ENCODE measurements at places on chromosomes 5 and 9.

DNA sequence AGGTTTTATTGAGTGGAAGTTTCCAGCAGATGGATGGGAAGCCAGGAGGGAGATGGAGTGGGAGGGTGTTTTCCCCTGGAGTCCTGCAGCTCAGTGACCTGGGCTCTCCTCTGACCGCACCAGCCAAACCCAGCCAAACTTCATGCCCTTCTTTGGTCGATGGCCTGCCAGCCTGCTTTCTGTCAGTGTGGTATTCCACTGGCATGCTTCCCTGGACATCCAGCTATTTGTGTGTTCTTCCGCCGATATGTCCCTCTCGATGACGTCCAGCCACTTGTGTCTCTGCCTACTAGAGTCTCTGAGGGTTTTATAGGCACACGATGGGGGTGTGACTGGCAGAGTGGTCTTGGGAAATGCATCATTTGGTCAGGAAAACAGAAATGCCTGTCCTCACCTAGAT is 33.8 kb downstream of the GPBP1 start:
- no peak for DNase-seq

DNA sequence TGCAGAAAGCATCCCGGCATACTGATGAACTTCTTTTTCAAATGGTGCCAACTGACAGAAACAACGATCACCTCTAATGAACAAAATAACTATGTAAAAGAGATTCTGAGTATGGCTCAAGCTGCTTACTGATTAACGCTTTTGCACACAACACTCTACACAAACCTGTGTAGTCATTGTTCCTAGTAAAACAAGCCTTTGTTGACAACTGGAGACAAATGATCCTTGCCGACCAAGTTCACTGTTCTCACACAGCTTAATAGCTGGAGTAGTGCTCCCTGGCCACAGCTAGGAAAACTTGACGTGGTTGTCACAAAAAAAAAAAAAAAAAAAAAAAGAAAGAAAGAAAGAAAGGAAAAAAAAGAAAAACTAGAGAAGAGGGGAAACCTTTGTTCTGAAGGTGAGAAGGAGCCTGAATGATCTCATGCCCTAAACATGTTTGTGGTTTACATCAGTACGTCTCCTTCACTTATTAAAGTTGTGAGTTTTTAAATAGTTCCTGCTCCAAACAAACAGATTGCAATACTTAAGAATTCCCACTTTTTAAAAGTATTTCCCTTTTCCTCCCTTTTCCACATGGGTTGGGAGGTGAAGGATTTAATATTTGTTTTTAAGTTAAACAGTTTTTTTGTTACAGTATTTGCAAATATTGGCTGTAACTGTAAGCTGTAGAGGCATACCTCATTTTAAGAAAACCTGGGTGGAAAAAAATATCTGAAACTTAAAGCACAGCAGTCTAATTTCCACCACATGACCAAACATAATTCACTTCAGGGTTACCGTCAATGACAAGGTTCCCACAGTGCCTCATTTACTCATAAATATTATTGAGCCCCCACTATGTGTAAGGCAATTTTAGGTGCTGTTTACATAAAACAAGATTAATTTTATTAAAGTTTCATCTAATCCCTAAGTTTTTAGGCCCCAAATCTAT is 63.7 kb downstream of the GLIS3 start:
- no peak for DNase-seq

- DNase-seq = no peak
Measured at GRCh38 chr9:847505-847904, 6.0 kb downstream of the DMRT1 start.

- DNase-seq = no peak
Measured at GRCh38 chr9:33446240-33446945, 1.0 kb downstream of the AQP3 start.

GRCh38 chr5:171989276-171989675 is 17.2 kb downstream of the FBXW11 start:
- DNase-seq = no peak

DNA sequence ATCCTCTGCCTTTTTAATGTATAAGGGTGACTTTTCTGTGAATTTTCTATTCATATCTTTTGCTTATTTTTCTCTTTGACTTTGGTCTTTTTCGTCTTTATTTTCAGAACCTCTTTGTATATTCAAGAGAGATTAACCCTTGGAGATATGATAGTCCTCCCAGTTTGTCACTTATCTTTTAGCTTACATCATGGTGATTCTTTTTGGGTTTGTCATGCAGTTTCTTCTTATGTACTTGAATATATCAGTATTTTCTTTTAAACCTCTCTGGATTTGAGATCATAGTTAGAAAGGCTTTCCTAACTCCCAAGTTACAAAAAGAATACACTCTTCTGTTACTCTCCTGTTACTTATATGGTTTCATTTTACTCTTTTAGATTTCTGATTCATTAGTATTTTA is 27.5 kb upstream of the GPR21 start:
- DNase-seq = no peak

- no peak for DNase-seq
Measured at GRCh38 chr9:91047529-91047928, 245.9 kb downstream of the SYK start.

GRCh38 chr5:120866997-120867396 is 402.9 kb downstream of the PRR16 start:
- DNase-seq = no peak

GRCh38 chr9:37555786-37556185 is 20.4 kb downstream of the FBXO10 start:
- no peak for DNase-seq

DNA sequence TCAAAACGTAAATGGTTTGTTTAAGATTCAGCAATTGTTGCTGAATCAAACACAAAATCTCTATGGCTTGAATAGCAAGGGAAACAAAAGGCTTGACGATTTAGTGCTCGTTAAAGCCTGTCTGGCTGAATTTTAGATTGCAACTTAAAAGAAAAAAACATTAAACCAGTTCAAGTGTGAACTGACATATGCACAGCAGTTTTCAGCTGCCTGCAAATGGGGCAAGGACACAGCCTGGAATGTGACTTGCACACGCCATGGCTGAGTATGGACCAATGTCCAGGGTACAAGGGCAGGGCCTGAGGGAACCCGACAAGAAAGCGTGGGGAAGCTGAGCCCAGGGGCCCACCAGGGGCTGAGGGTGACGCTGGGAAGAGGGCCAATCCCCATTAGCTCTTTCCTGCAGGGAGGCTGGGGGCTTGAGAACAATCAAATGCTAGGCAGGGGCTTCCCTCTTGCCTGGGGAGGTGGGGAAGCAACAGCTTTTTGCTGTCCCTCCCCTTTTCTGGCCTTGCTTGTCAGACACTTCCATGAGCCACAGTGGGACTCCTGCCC is 89.6 kb upstream of the LRRTM2 start:
- DNase-seq = no peak

DNA sequence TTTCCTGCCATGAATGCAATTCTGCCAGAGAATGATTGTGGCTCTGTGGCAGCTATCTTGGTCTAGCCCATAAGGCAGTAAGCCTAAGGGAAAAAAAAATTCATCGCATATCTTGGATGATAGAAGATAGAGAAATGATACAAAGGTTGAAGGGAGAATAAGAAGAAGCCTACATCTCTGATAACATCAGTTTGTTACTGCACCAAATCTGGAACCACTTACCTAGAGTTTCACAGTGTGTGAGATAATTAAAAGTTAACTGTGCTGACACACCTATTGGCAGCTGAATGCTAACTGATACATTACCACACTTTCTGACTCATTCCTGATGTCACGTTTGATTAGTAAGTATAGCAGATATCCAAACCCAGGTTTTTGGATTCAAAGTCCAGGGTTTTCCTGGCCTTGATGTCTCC is 91.6 kb upstream of the TAF11L2 start:
- no peak for DNase-seq

DNA sequence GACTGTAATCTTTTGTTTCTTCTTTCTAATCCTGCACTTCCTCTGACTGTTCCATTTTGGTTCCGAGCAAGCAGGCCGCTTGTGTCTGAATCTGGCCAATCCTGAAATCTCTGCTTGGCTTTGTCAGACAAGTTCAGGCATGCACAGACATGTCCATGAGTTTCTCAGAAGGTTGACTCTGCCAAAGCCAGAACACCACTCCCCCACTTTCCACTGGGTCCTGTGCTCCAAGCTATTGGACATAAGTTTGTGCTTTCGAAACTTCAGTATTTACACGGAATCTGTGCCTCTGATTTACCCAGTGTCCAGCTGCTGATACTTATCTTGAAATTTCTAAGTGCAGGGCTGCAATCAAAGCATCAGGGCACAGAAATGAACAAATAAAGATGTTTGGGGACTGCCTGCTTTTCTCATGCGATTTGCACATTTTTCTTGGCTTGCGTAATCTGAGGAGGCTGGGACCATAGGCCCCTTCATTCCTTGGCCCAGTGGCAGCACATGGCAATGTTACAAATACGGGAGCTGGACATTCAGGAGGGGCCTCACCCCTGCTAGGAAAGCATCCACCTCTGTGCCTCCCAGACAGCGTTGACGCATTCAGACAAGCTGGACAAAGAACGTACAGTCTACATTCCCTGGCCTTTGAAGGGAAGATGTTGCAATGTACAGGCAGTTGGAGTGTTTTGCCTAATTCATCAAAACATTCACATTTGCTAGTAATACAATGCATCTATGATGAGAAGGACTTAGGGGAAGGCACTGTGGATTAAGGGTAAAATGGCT is 209.2 kb upstream of the PAPPA start:
- DNase-seq = peak; percentile 9

- peak; percentile 67 for DNase-seq
Measured at GRCh38 chr5:58717303-58718007, 134.6 kb downstream of the RAB3C start.

DNA sequence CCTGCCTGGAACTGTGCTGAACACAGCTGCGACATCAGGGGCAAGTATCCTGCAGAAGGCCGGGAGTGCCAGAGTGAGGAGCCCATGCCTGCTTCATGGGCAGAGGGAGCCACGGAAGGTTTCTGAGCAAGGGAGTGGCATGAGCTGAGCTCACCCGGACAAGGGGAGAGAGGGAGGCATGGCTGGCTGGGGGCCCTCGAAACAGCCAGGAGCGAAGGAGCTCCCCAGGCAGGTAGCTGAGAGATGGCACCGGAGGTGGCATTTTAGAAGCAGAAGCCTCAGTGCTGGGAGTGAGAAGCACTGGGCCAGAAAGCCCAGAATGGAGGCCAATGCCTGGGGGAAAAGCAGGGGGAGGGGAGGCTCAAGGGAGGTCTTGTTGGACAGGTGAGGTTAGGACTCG is 56.9 kb upstream of the SARDH start:
- no peak for DNase-seq

GRCh38 chr9:89887286-89887685 is 282.5 kb downstream of the GADD45G start:
- DNase-seq = no peak

DNA sequence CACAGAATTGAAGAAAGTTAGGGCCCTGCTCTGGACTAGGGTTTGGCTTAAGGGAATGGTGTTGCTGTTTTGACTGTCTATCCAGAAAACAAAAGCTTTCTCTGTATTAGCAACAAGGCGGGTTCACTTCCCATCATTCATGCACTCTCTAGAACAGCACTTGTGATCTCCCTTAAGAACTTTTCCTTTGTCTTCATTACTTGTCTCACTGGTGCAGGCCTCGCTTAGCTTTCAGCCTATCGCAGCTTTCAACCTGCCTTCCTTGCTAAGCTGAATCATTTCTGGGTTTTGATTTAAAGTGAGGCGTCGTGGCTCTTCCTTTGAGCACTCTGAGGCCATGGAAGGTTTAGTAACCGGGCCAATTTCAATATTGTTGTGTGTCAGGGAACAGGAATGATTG is 35.2 kb upstream of the LPCAT1 start:
- no peak for DNase-seq

DNA sequence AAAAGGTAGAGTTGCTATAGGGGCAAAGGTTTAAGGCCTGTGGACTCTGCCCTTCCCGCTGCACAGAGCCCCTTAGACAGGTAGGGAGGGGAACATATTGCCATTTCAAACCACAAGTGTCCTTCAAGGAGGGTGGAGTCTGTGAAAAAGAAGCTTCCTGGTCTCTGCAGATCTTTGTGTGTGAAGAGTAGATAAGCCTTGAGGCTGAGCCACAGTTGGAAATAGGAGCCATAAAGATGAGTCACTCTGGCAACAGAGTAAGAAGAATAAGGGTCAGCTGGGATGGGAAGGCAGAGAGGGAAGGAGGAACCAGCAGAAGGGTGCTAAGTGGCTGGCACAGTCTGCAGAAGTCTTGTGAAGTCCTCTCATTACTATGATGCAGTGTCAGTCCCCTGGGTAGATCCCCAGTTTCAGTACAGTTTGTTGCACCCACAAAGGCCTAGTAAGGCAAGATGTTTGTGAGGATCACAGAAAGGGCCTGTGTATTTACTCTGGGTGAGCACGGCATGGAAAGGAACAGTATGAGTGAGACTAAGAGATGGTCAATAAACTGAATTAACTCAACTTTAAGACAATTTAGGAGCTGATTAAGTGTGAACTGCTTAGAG is 18.1 kb downstream of the GRXCR2 start:
- no peak for DNase-seq

- no peak for DNase-seq
Measured at GRCh38 chr9:18520416-18521047, 46.6 kb downstream of the ADAMTSL1 start.

- no peak for DNase-seq
Measured at GRCh38 chr5:127923804-127924570, 159.6 kb upstream of the SLC12A2 start.

DNA sequence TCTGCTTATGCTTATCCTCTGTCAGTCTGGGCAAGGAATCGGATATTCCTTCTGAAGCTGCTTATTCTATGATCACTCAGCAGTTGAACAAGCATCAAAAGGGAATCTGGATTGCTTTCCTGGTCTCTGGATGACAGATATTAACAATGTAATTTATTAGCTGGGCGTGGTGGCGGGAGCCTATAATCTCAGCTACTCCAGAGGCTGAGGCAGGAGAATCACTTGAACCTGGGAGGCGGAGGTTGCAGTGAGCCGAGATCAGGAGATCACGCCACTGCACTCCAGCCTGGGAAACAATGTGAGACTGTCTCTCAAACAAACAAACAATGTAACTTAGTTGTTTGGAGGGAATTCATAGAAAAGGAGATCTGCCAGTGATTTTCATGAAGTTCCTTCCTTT is 45.4 kb downstream of the DMRT1 start:
- DNase-seq = no peak
